ENCODE measurements at places on chromosomes 7 and 10. TPM values are rescaled to one million over a fixed set of nuclear protein-coding genes. Genes with fewer than 3 reads are reported as not detected.

Gene OR6B1
- total RNA-seq: not detected

Gene UPK3B
- total RNA-seq: 0.88 TPM

Gene RNF32
- total RNA-seq: under 0.01 TPM

Gene DKK1
- total RNA-seq: 66.2 TPM

Gene SPDYE2
- total RNA-seq: not detected

Gene RBP4
- total RNA-seq: 2.1 TPM

DNA sequence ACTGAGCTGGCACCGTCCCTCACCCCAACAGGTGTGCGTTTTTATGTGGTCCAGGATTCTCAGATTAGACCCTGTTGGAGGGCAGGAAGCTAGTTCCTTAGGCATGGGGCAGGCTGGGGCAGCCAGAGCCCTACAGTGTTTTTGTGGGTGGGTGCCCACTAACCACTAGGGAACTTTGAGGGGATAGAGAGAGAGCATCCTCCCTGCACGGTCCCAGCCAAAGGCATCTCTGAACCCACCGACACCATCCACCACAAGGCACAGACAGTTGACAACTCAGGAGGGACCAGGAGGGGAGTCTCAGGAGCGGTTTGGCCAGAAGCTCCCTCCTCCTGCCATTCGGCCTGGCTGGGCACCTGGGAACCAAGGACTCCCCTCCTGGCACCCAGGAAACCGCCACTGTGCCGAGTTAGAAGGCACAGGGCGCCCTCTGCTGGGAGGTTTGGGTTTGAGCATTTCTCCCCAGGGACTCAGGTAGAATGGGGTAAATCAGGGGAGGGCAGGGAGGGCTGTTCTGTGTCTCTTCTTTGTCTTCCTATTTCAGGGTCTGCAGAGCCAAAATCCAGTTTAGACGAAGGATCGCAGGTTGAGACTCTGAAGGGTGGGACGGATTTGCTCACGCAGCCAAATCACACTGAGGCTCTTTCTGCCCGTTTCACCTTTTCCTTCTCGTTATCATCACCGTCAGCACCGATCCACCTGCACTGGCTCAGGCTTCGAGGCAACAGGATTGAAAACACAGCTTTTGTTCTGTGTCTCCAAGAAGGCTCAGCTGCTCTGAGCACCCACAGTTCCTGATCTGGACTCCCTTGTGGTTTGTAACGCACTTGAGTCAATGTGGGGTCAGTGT is 84.8 kb upstream of the COL13A1 start:
- peak; percentile 80 for DNase-seq

DNA sequence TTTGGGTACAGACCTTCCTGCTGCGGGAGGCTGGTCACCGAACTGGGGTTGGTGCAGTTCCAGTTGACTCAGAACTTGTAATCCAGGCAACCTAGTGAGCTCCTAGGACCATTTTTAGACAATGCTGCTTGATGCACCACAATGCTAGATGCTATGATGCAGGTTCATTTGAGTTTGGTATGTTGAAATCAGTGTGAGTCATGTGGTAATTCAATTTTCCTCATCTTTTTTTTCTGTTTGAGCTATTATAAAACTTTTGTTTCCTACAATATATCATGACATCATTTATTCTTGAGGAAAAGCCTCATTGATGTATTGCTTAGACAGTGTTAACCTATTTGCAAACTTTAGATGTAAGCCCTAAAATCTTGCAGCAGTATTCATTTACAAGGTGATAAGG is 40.9 kb upstream of the MTPN start:
- peak; percentile 47 for DNase-seq

DNA sequence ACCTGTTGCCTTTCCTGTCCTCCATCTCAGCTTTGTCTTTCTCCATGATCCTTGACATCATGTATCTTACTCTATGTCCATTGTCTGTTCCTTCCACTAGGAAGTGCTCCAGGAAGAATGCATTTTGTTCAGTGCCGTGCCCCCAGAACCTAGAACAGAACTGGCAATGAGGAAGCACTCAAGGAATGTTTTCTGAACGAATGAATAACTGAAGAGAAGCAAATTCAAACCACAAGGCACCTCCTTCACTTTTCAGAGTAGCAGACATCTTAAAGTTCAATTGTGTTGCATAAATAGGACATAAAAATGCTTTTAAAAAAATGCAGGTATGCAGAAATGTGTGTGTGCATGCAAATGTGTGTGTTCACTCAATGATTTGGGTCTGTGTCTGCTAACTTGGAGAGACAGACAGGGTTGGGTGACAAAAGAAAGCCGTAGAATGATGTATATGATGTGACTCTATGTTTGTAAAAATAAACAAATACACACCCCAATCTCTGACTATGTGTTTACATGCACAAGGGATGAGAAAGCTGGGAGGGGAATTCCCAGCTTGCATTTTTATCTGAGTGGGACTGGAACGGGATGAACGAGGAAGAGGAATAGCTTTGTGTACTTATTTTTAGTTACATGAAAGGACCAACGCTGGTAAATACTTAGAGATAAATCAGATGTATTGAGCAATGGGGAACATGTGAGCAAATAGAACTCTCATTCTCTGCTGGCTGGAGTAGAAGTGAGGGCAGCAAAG is 237.7 kb downstream of the FANK1 start:
- DNase-seq: peak; percentile 65

GRCh38 chr7:100686822-100687211 is 7.2 kb downstream of the GIGYF1 start:
- DNase-seq: peak; percentile 69

DNA sequence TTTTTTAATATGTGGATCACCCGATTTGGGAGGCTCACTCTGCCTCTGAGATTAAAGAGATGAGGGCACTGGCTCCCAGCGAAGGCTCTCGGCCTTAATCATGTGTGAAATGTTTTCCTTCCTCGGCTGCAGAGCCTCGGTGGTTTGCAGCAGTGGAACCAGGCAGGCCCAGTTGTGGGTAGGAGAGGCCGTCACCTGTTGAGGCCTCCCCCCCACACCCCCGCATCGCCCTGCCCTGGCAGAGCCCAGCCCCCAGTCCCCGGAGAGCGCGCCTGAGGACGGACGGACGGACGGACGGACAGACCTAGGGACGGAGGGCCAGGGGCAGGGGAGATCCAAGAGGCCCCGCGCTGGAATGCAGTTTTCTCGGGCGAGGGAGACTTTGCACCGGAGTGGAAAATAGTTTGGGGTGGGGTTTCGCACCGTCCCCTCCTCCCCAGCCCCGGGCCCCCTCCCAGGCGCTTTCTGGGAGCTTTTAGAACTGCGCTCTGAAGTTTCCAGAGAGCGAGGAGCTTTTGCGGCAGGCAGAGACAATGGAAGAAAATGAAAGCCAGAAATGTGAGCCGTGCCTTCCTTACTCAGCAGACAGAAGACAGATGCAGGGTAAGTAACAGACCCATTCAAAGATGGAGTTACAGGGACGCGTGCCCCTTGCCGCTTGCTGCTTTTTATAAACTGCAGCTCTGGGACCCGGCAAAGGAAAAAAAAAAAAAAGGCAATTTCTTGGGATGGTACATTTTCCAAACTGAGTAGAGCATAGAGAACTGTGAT is at the start of gene KIAA1217:
Gene KIAA1217 (plus strand): TSS at position 478 of the 771 bp plus-strand sequence. CDS start 56 bp downstream, at position 534.
- DNase-seq: peak; percentile 88

DNA sequence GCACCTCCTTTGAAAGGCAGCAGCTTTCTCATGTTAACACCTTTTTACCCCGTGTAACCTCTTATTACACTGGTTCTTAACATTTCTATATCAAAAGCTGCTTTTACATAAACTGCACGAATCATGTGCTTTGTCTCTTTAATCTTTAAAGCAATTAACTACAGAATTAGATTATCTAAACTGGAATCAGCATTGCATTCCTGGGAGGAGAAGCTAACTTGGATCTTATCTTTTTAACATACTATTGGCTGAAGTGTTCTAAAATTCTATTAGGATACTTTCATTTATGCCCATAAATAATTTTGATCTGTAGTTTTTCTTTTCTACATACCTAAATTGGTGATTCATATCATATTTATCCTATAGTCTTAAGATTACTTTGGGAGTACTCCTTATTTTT is 428.4 kb upstream of the IGFBP3 start:
- no peak for DNase-seq

DNA sequence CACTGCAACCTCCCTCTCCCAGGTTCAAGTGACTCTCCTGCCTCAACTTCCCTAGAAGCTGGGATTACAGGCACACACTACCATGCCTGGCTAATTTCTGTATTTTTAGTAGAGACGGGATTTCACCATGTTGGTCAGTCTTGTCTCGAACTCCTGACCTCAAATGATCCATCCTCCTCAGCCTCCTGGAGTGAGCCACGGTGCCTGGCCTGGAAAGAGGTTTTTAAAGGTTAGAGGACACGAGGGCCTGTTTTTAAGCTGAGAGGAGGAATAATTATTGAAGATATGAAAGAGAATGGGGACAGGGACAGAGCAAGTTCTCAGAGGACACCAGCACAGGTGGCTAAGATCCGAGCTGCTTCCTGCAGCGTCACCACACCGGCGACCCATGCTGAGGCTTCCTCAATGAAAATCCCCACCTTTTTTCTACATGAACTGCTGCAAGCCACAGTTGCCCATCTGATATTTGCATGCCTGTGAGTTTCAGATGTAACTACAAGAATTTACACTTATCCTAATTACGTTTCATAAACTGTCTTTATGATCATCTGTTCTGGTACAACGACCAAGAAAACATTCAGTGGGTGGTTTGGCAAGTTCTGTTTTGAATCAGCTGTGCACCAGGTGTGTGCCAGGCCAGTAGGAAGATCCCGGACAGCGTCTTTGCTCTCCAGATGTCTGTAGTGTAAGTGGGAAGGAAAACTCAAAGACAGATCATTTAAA is 76.0 kb downstream of the HIP1 start:
- no peak for DNase-seq

DNA sequence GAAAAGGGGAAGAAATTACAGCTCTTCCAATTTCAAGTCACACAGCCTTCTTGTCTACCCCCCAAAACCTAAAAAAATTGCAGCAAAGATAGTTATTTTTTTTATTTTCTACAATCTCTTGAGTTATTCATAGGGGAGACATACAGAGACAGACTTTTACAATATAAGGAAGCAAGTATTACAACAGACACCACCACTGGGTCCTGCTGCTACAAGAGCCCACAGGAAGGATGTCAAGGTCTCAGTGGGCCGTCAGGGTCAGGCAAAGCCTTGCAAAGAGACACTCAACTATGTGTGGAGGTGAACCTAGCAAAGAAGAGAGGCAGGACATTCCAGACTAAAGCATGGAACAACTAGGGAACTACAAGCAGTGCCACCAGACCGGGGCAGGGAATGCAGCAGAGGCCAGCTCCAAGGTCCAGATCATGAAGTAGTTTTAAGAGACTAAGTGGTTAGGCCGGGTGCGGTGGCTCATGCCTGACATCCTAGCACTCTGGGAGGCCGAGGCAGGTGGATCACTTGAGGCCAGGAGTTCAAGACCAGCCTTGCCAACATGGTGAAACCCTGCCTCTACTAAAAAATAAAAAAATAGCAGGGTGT is 28.2 kb upstream of the ZCCHC24 start:
- no peak for DNase-seq

- DNase-seq: no peak
Measured at GRCh38 chr7:136074843-136075242, 97.7 kb upstream of the MTPN start.

DNA sequence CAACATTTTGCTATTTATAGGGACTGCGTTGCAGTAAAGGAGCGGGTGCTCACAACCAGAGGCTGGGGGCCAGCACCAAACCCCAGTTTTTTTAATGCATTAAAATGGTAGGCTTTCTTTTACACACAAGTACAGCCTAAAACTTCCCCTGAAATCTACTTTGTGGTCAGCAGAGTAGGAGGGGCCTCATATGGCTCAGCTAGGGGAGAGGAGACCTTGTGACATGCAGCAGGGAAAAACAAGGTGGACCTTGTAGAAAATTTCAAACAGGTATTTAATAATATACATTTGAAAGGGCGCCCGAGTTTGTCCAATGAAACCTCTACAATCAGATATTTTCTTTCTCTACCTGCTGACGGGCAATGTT is 1.4 kb downstream of the CCDC136 start:
- no peak for DNase-seq

DNA sequence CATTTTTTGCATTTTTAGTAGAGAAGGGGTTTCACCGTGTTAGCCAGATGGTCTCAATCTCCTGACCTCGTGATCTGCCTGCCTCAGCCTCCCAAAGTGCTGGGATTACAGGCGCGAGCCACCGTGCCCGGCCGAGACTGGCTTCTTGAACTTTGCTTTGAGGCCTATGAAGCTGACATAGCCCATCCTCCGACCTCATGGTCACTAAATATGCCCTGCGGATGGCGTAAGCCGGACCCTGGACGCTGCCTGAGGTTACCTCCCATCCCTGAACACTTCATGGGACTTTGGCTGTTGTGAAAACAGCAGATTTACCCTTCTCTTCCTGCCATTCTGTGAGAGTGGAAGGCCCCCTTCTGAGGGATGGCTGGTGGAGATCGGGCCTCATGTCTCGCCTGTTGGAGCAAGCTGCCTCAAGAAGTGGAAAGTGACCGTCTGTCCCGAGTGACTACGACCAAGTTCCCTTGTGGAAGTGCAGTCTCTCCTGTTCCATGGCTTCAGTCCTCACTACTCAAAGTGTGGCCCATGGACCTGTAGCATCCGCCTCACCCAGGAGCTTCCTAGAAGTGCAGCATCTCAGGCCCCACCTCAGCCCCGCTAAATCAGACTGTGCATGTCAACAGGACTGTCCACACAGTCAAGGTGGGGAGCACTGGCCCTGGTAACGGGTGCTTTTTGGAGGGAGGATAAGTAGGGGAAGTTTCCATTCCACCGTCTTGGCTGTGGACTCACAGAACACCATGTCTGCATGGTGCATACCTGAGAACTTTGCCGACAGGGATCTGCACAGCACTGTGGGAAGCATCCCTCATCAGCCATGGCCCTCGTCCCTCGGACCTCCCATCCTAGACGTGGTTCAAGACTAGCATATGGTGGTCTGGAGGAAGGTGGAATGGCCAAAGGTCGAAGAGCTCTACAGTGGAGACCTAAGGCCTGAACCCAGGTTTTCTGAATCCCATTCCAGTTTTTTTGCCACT is 210.5 kb upstream of the SHH start:
- no peak for DNase-seq

GRCh38 chr7:122528879-122529481 is 169.9 kb downstream of the RNF133 start:
- no peak for DNase-seq

DNA sequence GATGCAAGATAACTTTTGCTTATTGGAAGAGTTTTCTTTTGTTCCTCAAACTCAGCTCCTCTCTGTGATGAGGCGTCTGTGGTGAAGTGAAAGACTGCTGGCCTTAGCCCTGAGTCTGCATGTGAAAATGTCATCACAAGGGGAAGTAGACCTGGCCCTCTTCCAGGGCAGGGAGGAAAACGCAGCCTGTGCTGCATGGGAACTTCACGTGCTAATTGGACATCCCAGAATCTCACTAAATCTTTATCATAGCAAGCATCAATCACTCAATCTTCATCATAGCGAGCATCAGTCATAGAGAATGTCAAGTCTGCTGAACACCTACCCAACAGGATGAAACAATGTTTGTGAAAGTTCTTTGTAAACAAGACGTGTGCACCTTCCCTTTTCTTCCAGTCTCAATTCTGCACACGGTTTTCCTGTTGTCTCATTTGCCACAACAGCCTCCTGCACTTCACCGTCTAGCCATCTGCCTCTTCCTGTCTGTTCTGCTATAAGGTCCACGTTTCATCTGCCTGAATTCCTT is 314.6 kb downstream of the FRMD4A start:
- DNase-seq: no peak

All from osteoblast (primary cell).